ENCODE measurements at places on chromosomes 3 and 15.
A peak's percentile ranks its signal among the peaks of the same experiment; 100 is the strongest.

DNA sequence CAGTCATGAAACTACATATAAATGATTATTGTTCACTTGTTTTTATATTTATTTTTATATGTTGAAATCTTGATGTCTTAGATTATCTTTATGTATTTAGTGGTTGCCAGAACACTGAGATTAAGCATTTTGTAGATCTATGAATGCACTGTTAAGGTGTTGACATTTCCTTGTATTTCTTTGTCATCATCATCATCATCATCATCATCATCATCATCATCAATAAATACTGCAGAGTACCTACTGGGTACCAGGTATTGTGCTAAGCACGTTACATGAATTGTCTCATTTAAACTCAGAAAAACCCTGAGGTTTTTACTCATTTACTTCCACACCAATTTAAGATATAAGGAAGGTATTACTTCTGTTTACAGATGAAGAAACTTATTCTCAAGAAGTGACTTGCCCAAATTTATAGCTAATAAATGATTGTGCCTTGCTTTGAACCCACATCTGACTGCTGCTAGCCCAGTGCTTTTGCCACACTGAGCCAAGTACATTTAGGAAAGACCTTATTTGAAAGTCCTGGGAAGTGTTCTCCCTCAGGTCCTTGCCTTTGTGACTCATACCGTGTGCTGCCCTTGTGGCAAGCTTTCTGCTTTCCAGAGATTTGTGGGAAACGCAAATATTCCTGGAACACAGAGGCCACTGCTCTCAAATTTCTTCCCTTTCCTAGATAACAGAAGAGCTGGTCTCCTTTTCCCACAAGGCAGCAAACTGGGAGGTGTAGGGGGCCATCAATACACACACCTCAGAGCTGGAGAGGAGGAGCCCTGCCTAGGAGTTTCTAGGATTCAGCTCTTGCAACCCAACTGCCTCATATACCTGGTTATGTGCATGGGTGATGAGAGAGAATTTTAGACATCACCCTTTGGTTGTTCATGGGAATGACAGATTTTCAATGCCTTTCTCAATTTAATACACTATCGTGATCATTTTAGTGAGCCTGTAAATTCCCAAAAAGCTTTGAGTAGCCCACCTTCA, 115.4 kb upstream of the C15orf61 start:
- DNase-seq: no peak

DNA sequence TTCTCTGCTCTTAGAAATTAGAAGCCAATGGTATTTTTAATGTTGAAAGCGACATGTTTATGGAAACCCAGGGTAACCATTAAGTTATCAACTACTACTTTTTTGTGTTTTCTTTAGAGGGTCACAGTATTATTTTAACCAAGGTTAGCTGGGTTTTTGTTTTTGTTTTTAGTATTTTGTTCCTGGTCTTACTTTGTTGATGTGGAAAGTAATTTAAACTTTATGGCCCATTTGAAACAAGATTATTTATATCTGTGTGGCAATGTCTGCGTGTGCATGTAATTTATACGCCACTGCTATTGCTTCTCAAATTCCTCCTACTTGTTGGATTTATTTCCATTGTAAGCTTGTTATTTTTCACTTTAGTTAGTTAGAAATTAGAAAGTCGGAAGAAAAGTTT, 722.1 kb upstream of the NR2F2 start:
- DNase-seq: no peak

DNA sequence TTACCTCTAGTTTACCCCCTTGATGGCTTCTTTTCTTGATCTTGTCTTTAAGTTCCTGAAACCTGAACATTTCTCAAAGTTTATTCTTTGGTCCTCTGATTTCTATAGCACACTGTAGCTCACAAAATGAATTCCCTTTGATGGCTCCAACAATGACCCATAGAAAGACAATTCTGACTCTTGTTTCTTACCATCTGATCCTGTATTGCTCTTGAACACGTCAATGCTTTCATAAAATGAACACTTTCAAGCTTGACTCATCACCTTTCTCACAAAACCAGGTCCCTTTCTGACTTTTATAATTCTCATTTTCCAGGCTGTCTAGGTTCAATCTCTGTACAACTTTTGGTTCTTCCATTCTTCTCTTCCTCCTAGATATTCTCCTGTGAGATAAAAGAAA, 5.7 kb upstream of the GAP43 start:
- no peak for DNase-seq

- no peak for DNase-seq
Observed at GRCh38 chr3:149026718-149027117, 35.4 kb downstream of the GYG1 start.

- DNase-seq: no peak
Observed at GRCh38 chr3:160114355-160114995, 110.7 kb upstream of the C3orf80 start.

- no peak for DNase-seq
Observed at GRCh38 chr3:186386883-186387560, 25.0 kb upstream of the DGKG start.

DNA sequence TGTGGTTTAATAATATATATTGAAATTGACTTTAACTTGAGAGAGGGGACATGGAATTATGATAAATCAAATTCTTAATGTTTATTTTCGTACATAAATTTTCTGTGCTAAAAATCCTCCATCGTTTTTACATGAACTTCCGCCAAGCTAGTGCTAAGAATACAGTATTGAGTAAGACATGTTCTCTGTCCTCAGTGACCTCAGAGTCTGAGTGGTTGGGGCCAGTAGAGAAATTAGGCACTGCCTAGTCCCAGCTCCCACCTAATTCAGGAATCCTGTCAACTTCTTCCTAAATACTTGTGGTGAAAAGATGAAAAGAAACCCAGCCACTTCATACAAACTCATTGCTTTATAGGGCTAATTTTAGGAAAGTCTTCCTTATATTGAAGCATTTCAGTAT, 110.3 kb downstream of the PPP2R3A start:
- no peak for DNase-seq

GRCh38 chr3:139123377-139124095, 78.8 kb upstream of the PRR23C start:
- no peak for DNase-seq

GRCh38 chr3:53570081-53570480, 75.7 kb downstream of the CACNA1D start:
- DNase-seq: no peak

DNA sequence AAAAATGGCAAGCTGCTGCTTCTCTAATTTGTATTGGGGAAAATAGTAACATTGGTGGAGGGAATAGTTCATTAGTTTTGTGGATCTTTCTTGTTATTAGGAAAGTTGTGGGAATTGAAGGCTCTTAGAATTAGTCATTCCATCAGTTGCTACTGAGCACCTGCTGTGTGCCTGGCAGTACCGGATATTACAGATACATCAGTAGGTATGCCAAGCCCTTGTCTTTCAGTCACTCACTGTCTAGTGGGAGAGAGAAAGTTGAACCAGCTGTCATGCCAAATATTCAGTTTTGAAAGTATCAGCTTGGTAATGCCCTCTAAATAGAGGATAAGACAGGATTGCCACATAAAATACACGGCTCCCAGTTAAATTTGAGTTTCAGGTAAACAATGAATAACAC, 32.5 kb downstream of the IGSF10 start:
- no peak for DNase-seq

GRCh38 chr15:29942548-29942947, 120.3 kb upstream of the TJP1 start:
- no peak for DNase-seq

DNA sequence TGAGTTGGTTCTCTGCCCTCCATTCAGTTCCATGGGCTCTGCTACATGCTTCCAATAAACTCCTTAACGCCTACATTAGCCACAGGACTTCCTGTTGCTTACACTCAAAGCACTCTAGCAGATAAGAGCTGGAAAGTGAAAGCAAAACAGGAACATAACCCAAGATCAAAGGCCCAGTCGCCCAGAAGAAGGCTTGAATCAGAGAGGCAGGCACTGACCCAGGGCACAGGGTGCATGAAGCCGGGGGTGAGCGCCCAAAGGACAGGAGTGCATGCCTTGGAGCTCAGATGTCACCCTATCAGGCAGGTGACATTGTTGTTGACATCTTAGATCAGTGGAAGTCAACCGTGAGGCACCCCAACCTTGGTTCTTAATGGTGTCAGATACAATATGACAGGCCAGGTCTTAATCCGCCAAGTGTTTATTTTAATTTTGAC, 235.1 kb downstream of the UACA start:
- peak; percentile 58 for DNase-seq

- DNase-seq: no peak
Observed at GRCh38 chr15:98703126-98703685, 54.9 kb downstream of the IGF1R start.

DNA sequence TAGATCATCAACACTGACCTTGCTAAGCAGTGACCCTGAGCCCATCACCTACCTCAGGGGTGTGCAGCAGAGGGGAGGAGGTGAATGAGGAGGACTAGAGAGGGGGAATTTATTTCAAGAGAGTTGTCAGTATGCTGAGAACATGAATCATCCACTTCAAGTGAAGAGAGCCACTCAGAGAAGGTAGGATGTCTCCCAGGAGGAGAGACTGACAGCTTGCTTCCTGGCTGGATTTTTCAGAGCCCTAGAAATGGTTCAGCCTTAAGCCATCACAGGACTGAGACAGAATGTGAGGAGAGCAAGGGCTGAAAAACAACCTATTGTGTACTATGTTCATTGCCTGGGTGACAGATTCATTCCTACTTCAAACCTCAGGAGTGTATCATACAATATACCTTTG, 34.8 kb downstream of the CCNL1 start:
- DNase-seq: no peak

DNA sequence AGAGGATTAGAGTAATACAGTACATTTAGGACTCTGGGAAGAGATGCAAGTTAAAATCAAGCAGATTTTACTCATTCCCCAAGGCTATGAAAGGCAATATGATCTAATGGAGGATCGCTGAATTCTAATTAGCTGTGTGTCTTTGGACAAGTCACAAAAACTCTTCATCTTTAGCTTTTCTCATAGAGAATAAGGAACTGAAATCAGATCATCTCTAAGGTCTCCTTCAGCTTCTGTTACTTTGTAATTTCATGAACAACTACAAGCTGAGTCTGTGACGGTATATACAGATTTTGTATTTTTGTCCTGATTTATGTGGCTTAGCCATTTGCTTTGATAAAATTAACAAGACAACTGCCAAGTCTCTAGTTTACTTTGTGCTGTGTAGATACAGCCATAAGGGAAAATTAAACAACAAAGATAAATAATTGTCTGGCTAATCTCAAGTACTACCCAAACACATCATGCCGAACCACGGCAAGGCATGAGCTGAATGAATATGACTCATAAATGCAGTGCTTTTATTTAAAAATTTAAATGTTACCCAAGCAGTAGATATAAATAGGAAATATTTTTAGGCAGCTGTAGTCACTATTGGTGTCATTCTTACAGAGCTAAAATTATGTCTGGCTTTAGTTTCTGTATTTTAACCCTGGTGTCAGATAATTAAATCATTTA, 81.5 kb downstream of the GAP43 start:
- DNase-seq: no peak

DNA sequence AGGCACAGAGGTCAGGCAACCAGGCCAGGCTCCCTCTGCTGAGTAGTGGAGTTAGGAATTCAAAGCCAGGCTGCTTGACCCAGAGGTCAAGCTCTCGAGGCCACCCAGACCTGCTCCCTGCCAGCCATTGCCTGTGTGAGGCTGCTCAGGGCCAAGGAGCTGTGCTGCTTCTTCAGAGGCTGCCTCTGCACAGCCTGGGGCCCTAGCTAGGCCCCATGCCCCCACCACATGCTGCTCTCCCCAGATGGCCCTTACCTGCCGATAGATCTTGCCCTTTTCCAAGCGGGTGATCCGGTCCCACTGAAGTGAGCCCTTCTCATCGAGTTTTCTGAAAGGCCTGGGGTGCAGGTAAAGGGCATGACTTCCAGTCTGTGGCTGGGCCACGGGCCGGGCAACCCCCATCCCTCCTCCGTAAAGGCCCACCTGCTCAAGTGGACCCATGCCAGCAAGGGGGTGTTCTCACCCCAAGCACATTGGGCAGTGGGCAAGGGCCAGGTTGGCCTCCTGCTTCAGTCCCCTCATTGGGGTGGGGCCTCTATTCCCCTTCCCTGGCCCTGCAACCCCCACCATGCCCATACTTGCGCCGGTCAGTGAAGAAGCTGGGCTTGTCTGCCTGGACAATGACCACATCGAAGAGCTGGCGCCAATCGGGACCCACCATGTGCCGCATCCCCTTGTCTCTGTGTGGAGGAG, 6.5 kb downstream of the NT5DC2 start:
- DNase-seq: no peak

DNA sequence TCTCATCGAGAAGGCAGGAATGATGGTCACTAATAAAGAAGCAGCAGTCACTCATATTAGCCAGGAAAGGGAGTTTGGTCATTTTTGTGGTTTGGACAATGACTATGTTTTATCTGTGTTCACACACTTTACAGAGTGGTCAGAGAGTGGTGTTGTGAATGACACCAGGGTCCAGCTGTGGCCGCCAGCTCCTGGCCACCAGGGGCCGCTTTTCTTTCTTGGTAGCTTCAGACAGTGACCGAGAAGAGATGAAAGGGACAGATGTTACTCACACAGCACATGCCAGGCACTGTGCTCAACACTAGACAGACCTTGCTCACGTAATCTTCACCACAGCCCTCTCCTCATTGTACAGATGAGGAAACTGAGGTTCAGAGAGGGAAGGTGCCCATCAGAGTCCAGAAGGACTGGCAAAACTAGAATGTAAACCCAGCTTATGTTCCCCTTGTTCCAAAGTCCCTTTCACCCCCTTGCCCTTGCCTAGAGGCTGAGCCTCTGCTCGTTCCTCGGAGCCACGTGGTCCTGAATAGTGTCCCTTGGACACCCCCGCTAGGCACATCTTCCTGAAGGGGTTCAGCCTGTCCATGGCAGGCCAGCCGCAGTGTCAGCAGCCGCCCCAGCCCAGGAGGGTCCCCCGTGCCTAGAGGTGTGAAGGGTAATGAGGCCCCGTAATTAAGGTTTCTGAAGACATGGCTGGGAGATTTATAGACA, 55.6 kb downstream of the CYP11A1 start:
- DNase-seq: no peak

- DNase-seq: peak; percentile 53
Observed at GRCh38 chr15:31435912-31436628, 109.4 kb downstream of the KLF13 start.
